ENCODE measurements at places on chromosomes 3 and 15.

DNA sequence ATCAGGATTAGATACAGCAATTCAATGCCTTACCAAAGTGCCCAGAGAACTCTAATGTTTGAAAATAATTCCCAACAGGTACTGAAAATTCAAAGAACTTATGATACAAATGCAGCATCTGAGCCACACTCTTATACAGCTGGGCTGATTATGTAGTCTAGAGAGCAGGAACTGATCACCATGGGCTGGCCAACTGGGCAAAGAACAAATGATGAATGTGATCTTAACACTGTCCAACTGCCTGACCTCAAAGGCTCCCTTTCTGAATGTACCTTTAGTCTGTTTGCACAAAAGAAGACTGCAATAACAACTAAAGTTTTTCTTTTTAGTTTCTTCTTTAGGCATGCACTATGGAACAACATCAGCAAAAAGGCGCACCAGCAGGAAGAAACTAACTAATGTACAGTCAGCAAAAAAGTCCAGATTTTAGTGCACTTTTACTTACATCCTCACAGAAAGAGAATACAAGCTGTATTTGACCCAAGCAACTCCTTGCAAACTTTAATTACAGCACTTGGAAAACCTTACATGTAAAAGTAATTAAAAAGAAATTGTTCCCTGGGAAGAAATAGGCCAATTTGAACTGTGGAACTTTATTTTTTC, 1095.1 kb downstream of the IGSF11 start:
- DNase-seq: no peak

DNA sequence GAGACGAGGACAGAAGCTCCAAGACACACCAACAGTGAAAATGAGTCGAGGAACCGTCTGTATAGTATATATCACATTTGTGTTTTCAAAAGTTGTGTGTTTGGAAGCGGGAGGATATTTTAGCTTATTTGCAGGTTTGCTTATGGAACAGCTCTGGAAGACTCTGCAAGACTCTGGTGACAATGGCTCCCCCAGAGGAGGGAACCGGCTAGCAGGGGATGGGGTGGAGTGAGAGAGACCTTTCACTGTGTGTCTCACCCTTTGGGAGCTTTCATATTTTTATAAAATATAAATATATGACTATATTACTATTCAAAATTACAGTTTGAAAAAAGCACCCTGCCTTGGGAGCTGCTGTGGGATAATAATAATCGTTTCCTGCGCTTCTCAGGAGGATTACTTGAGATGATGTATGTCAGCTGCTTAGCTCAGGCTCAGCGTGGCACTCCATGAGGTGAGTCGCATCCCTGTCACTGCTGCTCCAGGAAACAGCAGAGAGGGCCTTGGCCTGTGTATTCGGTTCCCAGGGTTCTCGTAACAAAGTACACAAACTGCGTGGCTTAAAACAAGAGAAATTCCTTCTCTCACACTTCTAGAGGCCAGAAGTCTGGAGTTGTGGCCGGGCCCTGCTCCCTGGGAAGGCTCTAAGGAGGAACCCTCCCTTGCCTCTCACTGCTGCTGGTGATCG, 183.9 kb downstream of the FAM43A start:
- peak; percentile 50 for DNase-seq

DNA sequence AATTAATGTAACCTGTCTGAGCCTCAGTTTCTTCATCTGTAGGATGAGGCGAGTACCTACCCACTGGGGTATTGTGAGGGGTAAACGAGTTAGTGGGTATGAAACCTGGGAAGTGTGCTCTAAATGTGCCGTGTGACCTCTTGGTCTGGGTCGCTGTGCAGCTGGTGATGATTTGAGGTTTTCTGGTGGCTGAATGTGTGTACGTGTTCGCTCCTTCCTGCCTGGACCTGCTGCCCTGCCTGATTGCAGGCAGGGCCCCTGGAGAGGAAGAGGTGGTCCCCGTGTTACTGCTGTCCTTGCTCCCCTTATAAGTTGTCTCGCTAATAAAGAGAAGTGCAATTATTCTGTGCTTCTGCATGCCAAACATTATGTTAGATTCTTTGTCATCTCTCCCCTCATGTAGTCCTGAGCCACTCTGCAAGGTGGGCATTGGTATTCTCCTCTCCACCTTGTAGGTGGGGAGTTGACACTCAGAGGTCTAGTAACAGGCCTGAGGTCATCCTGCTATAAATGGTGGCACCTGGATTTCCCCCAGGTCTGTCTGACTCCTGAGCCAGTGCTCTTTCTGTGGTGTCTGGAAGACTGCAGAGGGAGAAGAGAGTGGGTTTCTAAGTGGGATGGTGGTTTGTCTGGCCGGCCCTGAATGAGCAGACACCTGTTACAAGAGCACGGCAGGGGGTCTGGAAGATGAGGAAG, 15.7 kb downstream of the PDIA5 start:
- DNase-seq: no peak

DNA sequence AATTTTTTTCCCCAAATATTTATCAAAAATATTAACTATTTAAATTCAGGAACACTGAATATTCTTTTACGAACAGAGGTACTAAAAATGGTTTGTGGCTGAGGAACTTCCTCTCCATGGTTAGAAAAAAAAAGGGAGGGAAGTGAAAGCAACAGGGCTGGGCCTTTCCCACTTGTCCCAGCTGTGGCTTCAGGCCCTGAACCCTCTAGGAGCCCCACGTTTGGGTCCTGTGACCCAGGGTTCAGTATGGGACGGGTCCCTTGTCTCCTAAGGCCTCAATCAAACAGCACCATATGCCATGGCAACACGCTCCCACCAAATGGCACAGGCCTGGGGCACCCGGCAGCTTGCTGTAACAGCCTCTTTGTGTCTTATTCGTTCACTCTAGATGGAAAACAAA, 32.4 kb downstream of the POC1A start:
- no peak for DNase-seq

DNA sequence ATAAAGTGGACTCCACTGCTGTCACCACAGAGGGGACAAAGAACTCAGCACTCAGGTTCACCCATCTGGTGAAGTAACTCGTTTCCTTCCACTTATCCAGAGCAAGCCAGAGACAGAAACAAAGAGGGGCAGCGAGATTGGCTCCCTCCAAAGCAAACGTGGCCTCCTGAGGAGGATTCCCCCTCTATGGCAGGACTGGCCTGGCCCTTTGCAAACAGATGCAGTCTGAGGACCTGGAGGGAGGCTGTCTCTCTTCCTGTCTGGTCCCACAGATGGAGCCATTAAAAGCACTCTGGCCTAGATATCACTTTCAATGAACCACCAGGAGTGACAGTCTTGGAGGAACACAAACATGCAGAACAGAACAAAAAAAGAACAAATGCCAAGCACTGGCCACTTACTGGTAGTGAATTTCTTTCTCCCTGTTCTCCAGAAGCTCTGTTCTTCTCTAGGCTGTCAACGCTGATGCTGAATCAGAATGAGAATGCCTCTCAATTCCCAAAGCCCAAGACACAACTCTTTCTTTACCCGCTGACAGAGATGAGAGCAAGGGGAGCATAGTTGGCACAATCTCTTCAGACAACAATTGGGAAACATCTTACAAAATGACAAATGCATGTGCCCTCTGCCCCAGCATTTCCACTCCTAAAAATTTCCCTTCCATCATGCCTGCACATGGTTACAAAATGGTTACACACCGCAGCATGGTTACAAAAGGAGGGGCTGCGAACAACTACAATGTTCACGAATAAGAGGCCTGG, 14.3 kb downstream of the KLHL25 start:
- DNase-seq: no peak

GRCh38 chr3:128385080-128385832, 81.4 kb downstream of the DNAJB8 start:
- DNase-seq: no peak

DNA sequence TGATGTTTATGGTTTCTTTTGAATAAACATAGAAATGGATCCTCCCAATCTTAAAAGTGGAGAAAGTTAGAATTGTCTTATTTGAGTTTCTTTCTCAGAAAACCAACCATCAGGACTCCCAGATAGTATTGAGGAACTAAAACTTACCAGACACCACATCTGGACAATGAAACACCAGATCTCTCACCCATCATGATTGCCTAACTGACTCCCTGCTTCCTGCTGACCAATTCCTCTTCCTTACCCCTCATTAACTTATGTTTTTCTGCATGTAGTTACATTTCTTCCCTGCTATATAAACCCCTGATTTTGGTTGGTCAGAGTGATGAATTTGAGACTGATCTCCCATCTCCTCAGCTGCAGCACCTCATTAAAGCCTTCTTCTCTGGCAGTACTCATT, 242.0 kb upstream of the SETMAR start:
- DNase-seq: no peak

DNA sequence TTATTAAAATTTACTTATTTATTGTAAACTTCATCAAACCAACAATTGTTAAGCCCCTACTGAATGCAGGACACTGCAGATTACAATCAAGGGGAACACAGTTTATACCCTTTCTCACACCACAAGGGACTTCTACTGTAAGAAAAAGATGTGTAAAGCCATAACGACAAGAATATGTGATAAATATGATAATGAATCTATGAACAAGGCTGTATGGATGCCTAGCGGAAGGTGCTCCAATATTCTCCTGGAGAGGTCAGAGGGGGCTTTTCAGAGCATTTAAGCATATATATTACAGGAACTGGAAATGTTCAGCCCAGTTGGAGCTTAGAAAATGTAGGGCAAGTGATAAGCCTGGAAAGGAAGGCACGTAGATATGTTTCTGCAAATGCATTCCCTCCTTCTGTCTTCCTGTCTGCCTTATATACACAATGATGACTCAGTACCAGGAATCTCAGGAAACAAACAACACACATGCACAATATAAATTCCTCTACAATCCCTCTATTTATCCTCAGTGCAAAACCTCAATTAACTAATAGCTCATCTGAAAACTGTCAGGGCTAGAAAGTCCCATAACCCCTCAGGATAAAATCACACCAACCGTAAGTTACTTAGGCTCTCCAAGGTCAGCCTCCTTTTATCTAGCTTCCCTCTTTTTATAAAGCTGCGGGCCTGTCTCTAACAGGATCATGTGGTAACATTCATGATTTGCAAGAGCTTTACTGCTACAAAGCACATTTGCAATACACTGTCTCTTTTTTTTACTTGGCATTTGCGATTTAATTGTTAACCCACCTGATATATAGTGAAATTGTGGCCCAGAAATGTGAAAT, 393.1 kb downstream of the LPP start:
- DNase-seq: peak; percentile 69

- no peak for DNase-seq
Observed at GRCh38 chr3:195253923-195254432, 17.0 kb downstream of the XXYLT1 start.

DNA sequence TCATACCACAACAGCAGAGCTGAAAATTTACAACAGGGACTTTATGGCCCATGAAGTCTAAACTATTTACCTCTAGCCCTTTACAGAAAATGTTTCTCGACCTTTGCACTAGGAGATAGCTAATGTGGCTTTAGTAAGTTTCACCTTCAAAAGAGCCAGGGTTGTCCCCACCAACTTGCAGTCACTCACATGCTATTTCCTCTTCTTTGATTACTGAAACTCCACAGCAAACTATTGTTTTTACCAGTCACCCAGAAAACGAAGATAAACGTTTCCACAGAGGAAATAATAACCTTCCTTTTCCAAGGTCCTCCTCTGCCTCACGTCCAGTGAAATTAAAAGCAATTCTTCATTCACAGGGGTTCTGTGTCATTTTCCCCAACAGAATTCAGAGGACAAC, 48.2 kb downstream of the WWTR1 start:
- no peak for DNase-seq

GRCh38 chr3:88957711-88958439, 149.5 kb upstream of the EPHA3 start:
- no peak for DNase-seq

- no peak for DNase-seq
Observed at GRCh38 chr3:71153713-71154112, 429.8 kb downstream of the FOXP1 start.

GRCh38 chr3:126573492-126574117, 14.9 kb upstream of the C3orf22 start:
- DNase-seq: peak; percentile 47

- DNase-seq: no peak
Observed at GRCh38 chr15:50594311-50594710, 47.8 kb upstream of the USP50 start.

GRCh38 chr3:172253200-172253599, 195.1 kb downstream of the GHSR start:
- no peak for DNase-seq

GRCh38 chr15:29097168-29097567, 172.5 kb downstream of the NSMCE3 start:
- DNase-seq: no peak

GRCh38 chr3:26018889-26019288, 229.0 kb downstream of the OXSM start:
- no peak for DNase-seq

DNA sequence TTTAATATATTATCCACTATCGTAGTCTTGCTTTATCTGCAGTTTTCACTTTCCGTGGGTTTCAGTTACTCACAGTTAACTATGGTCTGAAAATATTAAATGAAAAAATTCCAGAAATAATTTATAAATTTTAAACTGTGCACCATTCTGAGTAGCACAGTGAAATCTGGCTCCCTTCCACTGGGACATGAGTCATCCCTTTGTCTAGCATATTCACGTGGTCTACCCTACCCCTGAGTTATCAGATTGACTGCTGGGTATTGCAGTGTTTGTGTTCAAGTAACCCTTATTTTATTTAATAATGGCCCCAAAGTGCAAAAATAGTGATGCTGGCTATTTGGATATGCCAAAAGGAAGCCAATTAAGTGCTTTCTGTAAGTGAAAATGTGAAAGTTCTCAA, 539.5 kb upstream of the AGTR1 start:
- DNase-seq: no peak

DNA sequence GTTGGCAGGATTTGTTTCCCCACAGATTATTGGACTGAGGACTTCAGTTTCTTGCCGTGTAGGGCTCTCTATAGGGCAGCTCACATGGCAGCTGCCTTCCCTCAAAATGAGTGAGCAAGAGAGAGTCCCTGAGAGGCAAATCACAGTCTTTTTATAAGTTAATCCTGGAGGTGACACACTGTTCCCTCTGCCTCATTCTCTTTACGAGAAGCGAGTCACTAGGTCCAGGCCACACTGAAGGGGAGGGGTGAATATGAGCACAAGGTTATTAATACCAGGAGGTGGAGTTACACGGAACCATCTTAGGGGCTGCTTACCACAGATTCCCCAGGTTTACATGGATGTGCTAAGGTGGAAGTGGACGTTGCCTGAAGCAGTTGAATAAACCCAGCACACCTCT, 77.0 kb downstream of the LPP start:
- no peak for DNase-seq

All from A549 (cell line).